ENCODE measurements at places on chromosomes 6 and 20.

GRCh38 chr6:43722920-43723545, 35.4 kb upstream of the MRPS18A start:
- no peak for DNase-seq

DNA sequence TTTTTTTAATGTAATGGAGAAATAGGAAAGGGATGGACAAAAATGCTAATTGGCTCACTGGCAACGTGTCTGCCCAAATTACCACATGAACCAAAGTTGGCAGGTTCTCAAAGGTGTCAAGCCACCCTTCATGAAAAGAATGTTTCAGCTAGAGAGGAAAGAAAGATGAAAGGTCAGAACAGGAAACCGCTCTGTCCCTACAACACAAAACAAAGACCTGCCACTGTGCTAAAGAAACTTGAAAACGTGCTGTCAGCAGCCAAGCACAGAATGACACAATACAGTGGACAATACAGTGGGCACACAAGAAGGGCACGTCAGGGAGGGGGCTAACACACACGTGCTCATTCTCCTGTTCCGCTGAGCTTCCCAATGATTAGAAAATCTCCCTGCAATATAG, 4.9 kb downstream of the PREP start:
- no peak for DNase-seq

- no peak for DNase-seq
Observed at GRCh38 chr6:125058546-125058945, 95.0 kb upstream of the TPD52L1 start.

- no peak for DNase-seq
Observed at GRCh38 chr6:18117136-18117535, 5.3 kb downstream of the NHLRC1 start.

DNA sequence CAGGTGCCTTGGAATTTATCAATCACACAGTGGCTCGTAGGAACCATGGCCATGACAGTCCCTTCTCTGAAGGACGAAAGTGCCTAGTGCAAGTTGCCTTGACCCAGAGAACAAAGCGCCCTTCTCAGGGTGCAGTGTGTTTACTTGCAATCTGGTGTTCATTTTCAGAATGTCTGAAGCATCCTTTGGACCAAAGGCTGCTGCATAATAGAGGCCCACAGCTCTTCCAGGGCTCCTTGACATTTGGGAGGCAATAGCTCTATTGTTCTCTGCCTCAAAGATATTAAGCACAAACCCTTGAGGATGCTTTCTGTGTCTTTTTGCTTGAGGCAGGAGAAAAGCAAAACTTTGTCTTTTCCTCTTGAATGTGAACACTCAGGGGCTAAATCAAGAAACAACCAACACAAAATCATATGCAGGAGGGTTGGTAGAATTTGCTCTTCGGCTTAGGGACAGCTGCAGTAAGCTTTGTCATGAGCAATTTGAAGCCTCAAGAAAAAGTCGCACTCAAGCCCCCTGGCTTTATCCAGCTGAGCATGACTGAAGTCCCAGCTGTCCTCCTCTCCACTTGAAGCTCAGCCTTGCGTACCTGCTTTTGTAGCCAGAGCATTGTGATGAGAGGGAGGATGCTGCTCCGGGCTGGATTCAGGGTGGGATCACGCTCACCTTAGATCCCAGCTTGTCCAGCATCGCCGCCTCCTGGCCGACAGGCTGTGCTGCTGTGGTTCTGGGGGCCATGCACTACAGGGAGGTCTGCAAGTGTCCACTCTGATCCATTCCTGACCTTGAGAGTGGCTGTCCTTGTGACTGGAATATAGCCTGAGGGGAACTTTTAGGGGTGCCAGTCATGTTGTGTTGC, 495.4 kb downstream of the CDH26 start:
- peak; percentile 95 for DNase-seq

DNA sequence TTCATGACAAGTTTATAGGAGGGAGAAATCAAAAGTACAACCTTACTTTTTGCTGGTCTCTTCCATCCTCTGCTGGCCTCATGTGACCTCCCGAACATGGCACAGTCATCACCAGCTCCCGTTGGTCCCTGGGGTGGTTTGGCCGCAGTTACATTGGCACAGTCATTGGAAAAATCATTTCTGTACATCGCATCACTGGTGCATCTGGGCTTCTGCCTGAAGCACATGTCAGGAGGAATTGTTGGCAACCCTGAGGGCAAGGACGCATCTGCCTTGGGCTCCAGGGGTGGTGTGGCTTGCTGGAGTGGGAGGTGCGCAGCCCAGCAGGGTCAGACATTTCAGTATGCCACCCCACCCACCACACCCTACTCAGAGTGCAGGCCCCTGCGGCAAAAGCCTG, 162.9 kb upstream of the SLC24A3 start:
- no peak for DNase-seq

GRCh38 chr6:39731565-39731964, 6.4 kb upstream of the KIF6 start:
- DNase-seq = no peak

Measured in NCI-H187 treated with DMSO at 0.1 percent for 48 hours (cell line).